ENCODE measurements at places on chromosomes 1 and 21. TPM values are rescaled to one million over a fixed set of nuclear protein-coding genes. Genes with fewer than 3 reads are reported as not detected.

DNA sequence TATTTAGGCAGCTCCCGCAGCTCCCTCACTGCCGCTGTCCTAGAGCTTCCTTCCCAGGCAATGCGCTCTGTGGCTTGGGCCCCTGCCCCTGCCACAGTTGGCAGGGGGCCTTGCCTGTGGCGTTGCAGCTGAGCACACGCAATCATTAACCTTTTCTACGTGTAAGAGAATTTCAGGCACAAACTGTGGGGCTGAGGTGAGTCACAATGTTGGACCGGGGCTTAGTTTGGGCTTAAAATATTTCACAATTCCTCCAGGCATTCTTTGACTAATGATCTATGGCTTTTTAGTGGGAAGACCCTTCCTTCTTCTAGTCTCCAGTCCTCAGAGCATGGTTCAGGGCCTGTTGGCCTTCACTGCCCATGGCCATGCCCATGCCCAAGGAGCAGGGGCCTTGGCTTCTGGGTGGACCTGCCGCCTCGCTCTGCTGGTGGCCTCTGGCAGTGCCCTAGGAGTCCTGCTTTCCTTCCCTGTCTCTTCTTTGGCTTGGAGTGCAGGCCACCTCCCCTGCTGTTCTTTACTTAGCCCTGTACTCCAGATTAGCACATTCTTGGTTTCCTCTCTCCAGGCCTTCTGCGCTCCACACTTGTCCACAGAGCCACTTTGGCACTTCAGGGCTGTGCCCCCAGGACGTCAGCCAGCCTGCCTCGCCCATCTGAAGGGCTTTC, 39.2 kb downstream of the MAPKAPK2 start:
- no peak for DNase-seq

GRCh38 chr1:2192031-2192995, 2.3 kb downstream of the FAAP20 start:
- no peak for DNase-seq

DNA sequence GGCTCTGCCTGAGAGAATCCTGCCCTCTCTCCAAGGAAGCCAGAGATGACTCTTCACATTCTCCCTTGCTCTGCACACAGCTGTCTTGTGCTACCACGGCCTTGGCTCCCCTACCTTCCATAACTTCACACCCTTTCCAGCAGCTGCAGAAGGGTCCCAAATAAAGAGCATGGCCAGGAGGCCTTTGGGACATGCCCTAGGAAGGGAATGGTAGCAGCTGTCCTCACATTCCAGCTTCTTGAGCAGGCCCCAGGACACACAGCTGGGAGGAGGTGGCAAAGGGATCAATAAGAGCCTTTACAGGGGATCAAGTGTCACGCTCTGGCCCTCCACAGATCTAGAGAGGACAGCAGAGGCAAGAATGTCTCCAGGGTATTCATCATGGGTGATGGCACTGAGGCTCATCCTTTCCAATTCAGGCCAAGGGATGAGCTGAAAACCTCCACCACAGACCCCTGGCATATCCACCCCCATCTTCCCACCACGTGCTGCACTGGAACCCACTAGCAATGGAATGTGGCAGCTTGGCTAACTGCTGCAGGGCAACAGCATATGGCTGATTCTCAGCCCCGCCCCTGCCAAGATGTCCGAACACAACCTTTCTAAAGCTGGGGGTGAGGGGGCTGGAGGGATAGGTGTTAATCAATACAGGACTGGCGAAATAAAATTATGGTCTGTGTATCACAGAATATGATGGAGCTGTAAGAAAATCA, 17.8 kb upstream of the RAB29 start:
- DNase-seq, result no peak

- DNase-seq, result no peak
Measured at GRCh38 chr1:70355920-70356319, 1.4 kb upstream of the ANKRD13C start.

- no peak for DNase-seq
Measured at GRCh38 chr21:45636951-45637646, 6.4 kb upstream of the PCBP3 start.

DNA sequence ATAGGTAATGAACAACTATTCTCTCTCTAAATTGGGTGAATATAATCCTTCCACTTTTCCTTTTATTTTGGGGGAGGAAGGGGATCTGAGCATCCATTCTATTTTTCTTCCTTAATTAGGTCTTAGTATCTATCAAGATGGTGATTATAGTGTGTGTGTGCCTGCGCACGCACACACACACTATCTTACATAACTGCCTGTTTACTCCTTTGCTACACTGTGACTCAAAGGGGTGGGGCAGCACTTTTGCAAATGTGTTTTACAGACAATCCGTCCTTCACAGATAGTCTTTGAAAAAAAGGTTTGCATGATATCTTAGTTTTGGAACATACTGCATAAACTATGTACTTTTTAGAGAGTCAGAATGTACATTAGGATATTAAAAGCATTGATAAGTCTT, 191.5 kb downstream of the SDCCAG8 start:
- no peak for DNase-seq

GRCh38 chr21:42988236-42988965, 14.0 kb downstream of the PKNOX1 start:
- no peak for DNase-seq

DNA sequence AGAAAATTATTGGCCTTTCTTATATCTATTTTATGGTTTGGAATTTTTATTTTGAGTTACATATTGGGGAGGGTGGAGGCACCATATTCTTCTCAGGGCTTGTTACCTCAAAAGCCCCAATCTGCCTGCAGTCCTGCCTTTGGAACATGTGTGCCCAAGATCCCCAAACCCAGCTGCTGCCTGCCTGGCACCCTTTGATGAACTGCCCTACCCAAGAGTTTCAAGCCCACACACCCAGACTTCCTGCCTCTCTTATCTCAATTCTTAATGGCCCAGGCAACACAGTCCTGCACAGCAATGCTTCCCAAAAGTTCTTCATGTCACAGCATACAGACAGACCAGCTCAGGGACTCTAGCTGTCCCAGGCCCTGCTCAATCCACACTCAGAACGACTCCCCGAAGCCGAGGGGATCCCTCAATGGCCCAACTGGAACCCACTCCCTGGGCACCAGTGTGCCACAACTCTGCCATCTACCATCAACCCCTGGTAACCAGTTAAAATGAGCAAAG, 19.2 kb downstream of the OLFML2B start:
- DNase-seq, result no peak

- DNase-seq, result no peak
Measured at GRCh38 chr1:9749361-9749760, 74.4 kb downstream of the CLSTN1 start.

DNA sequence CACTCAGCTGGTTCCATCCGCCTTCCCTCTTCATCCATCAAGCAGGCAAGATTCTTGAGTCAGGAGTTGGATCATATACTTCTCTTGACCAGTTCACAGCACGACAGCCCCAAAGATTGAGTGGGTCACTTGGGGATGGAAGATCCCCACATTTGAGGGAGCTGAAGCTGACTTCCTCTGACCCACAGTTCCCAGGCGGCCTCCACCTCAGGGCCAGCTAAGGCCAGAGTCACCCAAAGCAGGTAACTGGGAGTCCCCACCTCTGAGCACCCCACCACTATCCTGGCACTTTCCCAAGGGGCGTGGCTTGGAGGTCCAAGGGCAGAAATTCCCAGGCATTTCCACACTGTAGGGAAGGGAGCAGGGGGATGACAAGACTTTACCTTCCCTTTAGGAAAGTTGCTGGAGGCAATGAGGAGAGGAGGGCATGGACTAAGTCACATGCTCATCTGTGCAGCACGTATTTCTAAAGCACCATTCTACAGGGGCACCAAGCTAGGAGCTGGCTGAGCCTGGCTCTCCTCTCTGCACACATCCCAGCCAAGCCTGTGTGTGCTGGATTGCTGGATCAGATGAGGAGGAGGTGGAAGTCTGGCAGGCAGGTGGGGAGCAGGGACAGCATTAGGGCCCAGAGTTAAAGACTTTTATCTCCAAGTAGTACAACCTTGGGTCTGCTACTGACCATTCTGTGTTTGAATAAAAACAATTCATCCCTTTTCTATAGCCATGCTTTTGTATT, 1.3 kb upstream of the RD3 start:
- no peak for DNase-seq

DNA sequence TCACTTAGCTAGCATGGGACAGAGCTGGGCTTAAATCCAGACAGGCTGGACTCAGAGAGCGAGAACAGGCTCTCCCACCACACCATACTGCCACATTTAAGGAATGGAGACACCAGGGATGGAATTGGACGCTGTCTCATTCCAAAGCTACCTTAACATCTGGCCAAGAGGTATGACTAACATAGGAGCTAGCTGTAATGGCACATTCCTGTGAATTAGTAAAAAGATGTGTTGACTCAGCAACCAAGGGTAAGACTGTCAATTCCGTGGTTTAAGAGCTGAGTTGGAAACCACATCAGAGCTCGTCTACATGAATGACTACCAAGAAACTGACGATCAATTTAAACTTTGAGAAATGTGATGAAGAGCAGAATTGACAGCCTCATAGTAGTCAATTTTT, 8.3 kb upstream of the TNFRSF9 start:
- no peak for DNase-seq

GRCh38 chr1:12654004-12654567, 10.2 kb downstream of the AADACL4 start:
- no peak for DNase-seq

DNA sequence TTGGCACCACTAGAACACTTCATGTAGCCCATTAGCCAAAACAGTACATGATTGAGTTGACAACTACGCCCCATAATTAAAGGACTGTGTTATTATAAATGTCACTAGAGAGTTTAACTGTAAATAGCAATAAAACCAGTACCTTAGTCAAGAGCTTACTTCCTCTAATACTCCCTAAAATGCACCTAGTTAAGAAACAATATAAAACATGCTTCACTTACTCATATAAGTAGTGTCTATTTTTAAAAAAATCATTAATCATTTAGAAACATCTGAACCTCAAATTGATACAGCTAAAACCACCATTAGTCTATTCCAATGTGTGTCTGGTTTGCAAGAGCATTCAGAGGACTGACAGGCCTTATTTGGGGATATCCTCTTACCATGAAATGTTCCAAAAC, 25.3 kb downstream of the PTP4A2 start:
- DNase-seq, result no peak

DNA sequence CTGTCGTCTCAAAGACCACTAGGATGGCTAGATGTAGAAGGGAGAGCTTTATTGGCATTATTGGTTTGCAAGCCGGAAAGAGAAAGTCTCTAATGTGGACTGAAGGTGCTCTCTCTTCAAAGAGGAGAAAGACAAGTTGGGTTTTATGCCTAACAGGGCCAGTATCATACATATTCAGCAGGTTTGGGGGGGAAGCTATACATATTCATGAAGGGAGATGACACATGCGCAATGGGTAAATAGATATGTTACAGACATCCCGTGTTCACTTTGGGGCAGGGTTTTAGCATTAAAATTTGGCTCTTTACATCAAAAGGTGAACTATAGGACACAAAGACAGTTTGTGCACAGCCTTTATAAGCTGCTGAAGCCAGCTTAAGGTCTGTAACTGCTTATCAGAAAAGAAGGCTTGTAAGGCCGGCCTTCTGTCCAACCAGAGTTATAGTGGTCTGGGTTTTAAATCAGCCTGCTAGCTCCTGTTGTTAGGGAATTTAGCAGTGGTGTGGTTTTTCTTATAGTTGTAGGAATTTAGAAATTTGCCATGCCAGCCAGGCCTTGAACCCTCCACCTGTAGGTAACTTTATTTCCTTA, 46.5 kb upstream of the LRRN2 start:
- no peak for DNase-seq

DNA sequence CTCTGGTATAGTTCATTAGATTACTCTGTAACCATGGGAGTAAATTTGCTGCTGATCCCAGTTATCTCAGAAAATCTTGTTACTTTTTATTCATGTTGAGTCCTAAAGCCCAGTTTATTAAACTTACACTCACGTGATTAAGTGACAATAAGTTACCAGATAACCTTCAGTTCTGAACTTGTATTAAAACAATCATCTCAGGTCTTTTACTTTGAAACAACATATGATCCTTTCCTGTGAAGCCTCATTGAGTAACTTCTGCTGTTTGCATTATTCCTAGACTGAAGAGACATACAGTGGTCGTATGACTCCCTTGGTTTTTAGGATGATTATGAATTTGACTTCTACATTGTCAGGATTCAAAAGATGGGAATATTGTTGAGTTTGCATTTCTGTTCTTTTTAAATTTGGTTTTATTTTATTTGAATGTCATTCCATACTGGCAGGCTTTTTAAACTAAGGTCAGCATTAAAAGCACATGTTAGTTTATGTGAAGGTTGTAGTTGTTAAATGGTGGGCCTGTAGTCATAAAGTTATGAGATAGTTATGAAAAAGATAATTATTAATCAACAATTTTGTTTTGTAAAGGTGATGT, 117.9 kb downstream of the CD247 start:
- no peak for DNase-seq

GRCh38 chr1:230495891-230496385, 69.8 kb upstream of the PGBD5 start:
- no peak for DNase-seq

GRCh38 chr1:27301052-27301422, 20.9 kb upstream of the TMEM222 start:
- no peak for DNase-seq

- DNase-seq, result peak; percentile 49
Measured at GRCh38 chr1:154178911-154179811, 12.7 kb downstream of the TPM3 start.

- no peak for DNase-seq
Measured at GRCh38 chr1:152022474-152022873, 14.3 kb downstream of the S100A11 start.

DNA sequence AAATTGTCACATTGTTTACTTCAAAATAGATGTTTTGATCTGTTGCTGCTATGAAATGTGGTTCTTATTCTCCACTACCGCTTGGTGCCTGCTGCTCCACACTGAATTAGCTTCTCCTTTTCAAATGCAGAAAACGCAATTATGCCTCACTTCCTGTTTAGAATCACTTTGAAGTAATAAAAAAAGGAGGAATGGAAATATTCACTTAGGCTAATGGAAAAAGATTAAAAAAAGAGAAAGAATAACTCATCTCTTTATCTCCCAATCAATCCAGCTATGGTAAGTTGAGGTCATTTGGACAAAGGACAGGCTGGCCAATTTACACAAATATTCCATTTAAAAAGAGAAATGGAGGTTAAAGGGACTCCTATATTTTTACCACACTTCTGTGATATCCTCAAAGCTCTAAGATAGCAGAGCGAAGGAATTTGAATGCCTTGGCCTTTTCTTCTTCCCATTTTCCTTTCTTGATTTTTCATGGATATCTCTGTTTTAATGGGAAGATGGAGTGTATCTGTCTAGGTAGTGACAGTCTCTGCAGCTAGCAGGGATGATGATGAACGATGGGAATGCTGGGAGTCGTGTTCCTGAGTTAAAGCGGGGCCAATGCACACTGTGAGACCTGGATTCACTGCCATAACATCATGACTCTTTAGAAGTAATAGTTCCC, 35.7 kb downstream of the RGS5 start:
- DNase-seq, result no peak

GRCh38 chr1:18635891-18636595, 5.4 kb downstream of the PAX7 start:
- no peak for DNase-seq

The GPR52 gene
- total RNA-seq, result not detected

The CELA3B gene
- total RNA-seq, result not detected

The NKAIN1 gene
- total RNA-seq, result not detected

The GPR25 gene
- not detected for total RNA-seq

The AGBL4 gene
- total RNA-seq, result 0.82 TPM

The CFAP57 gene
- total RNA-seq, result not detected

The TMEM81 gene
- not detected for total RNA-seq

The RNU1-1 gene
- under 0.01 TPM for total RNA-seq

The PIGP gene
- total RNA-seq, result 8.5 TPM

The PAQR6 gene
- total RNA-seq, result 3.1 TPM

The NFIA gene
- total RNA-seq, result 37.2 TPM

Measured in transverse colon (tissue), 4 donors.